ENCODE measurements at places on chromosomes 3 and 15. TPM values are rescaled to one million over a fixed set of nuclear protein-coding genes. Genes with fewer than 3 reads are reported as not detected.

RASL12 gene
- total RNA-seq, result not detected

MAP2K5 gene
- total RNA-seq, result 22.2 TPM

NEK11 gene
- 4.2 TPM for total RNA-seq

C2CD4B gene
- total RNA-seq, result 0.16 TPM

RFTN1 gene
- total RNA-seq, result 55.7 TPM

ITGA11 gene
- total RNA-seq, result 0.08 TPM

CLCN2 gene
- 3.2 TPM for total RNA-seq

FMN1 gene
- 0.39 TPM for total RNA-seq

MYLK gene
- total RNA-seq, result 0.22 TPM

MESP2 gene
- total RNA-seq, result not detected

GOLGA6A gene
- 0.16 TPM for total RNA-seq

GP9 gene
- not detected for total RNA-seq

NANOGP8 gene
- not detected for total RNA-seq

ZNF774 gene
- 0.20 TPM for total RNA-seq

BFSP2 gene
- total RNA-seq, result not detected

PAQR9 gene
- total RNA-seq, result not detected

ACP3 gene
- total RNA-seq, result not detected

PPP1R14D gene
- not detected for total RNA-seq

SLC22A14 gene
- total RNA-seq, result not detected

CCDC9B gene
- total RNA-seq, result 1.5 TPM

TTLL13 gene
- total RNA-seq, result 1.8 TPM

TICRR gene
- total RNA-seq, result 0.05 TPM

ARGFX gene
- total RNA-seq, result not detected

SNTN gene
- not detected for total RNA-seq

SLCO3A1 gene
- total RNA-seq, result 30.4 TPM

ATP8B4 gene
- 0.31 TPM for total RNA-seq

AMIGO3 gene
- total RNA-seq, result 1.3 TPM

CAPN3 gene
- total RNA-seq, result 8.2 TPM

C3orf38 gene
- total RNA-seq, result 52.9 TPM

UBAP1L gene
- total RNA-seq, result 7.2 TPM

CPOX gene
- 10.5 TPM for total RNA-seq

TMEM41A gene
- 29.1 TPM for total RNA-seq

MYO5A gene
- total RNA-seq, result 25.5 TPM

DPPA2 gene
- total RNA-seq, result not detected

CRBN gene
- 148 TPM for total RNA-seq

IL17RB gene
- 0.36 TPM for total RNA-seq

SCAMP2 gene
- total RNA-seq, result 56.1 TPM

FRMD5 gene
- not detected for total RNA-seq

SOX14 gene
- total RNA-seq, result not detected

FOXL2NB gene
- not detected for total RNA-seq

UROC1 gene
- not detected for total RNA-seq

EHHADH gene
- total RNA-seq, result 0.52 TPM

FGD5 gene
- not detected for total RNA-seq

Measured in CD4-positive, alpha-beta T cell (primary cell).